Astrocyte of the spinal cord (primary cell): ENCODE measurements at places on chromosomes 1 and 21.

DNA sequence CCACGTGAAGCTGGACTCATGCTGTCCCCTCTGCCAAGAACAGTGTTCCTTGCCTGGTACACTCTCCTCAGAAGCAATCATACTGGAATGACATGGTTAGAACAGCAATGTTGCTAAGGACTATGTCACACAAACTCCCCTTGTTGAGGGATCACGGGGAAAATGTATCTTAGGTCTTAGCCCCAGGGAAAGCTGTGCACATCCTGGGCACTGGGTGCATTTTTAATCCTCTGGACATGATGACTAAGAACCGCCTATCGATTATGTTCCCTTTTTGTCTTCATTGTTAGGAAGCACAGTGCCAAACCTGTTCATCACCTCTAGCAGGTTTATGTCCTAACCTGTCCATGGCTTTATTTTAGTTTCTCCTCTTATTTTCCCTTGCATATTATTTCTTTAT lies 115.1 kb downstream of the HIVEP3 start:
- DNase-seq = no peak

GRCh38 chr1:203569490-203570318 lies 56.9 kb upstream of the ATP2B4 start:
- DNase-seq = peak; percentile 8

DNA sequence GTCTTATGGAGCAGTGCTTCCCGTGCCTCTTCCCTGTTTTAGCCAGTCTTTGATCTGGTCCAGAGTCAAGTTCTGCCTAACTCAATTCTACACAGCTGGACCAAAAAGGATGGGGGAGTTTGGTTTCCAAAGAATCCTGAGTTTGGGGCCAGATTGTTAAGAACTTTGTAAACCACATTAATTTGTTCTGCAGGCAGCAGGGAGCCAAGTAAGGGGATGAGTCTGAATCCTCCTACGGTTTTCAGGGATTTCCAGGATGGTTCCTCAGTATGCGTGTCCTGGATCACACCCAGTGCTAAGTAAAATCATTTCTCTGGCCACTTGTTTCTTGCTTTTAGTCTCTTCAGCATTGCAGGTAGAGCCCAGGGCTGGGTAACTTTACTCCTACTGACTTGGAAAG lies 26.1 kb upstream of the GJA5 start:
- DNase-seq = no peak

DNA sequence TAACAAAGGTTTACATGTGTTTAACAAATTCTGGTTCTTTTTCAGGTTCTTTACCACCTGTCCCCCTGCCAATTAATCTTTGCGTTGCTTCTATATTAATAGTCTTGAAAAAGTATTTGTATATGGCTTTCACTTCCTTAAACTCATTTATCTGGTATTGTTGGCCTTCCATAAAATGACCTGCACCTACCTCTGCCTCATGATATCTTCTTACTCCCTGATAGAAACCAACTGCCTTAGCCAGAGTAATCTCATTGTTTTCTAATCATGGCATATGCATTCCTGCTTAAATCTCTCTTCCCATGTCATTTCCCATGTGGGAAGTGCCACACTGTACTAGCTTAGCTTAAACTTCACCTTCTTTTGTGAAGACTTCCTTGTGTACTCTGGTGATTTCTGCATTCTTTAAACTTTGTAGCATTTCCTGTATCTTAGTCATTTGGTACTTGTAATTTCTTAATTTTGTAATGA lies 8.7 kb downstream of the SMG7 start:
- no peak for DNase-seq

DNA sequence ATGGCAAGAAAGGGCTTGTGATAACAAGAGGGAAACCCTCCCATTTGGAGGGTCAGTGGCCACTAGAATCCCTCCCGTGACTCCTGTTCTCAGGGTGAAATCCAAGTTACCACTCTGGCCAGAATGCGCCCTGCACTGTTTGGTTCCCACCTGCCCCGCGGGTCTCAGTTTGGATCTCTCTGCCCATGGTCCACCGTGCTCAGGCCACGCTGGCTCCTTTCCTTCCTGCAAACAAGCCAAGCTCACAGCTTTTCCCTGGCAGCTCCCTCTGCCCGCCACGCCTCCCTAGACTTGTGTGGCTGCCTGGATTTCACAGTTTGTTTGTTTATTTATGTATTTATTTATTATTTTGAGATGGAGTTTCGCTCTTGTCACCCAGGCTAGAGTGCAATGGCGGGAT lies 179.5 kb upstream of the VAMP3 start:
- no peak for DNase-seq

DNA sequence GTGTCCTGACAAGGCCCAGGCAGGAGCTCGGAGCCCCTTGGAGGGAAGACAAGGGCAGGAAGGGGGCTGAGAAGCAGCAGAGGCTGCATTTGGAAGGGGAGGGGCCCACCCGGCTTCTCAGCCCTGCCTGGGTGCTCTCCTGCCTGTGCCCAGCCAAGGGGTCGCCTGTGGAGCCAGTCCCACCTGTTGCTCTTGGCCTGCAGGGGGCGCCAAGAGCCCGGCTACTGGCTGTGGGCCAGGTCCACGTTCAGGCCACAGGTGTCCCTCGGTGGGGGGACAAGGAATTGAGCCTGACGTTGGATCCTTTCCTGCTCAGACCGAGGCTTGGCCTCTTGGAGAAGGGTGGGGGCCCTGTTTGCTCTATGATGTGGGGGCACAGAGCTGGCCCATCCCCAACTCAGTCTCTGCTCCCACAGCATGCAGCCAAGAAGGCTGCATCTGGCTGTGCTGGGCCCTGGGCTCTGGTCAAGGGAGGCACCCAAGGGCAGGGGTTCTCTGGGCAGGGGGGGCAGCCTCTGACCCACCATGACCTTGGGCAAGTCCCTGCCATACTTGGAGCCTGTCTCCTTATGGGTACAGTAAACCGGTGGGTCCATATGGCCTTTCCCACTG lies 10.9 kb downstream of the WNT4 start:
- no peak for DNase-seq

DNA sequence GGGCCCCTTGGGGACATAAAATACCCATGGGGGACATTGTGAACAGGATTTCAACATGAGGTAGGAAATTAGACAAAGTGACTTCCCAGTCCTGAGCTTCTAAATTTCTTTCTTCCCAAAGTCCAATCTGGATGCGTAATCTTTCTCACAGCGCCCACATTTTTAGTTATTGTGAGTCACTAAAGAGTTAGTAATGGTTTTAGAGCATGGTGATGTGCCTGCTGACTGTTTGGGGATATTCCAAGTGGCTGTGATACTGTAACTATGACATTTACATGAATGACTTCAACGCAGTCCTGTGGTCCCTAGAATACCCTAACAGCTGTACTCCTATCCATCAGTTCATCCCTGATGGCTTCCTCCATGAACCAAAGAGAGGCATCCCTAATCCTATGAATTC lies 224.0 kb upstream of the COA6 start:
- peak; percentile 48 for DNase-seq

DNA sequence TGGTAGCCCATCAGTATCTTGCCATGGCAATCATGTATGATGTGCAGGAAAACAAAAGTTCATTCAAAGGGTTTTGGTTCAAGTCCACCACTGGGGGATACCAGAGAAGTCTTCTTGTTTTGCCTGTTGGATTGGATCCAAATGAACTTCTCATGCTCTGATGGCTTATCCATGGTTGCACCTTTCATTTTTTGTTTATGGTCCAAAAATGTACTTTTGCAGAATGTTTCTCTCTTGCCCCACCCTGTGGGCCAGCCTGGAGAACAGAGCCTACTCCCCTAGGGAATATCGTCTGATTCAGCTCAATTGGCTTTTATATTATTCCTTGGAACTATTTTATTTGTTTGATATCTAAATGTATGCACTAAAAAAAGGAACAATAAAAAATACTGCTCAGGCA lies 20.1 kb upstream of the CLCA1 start:
- DNase-seq = no peak

DNA sequence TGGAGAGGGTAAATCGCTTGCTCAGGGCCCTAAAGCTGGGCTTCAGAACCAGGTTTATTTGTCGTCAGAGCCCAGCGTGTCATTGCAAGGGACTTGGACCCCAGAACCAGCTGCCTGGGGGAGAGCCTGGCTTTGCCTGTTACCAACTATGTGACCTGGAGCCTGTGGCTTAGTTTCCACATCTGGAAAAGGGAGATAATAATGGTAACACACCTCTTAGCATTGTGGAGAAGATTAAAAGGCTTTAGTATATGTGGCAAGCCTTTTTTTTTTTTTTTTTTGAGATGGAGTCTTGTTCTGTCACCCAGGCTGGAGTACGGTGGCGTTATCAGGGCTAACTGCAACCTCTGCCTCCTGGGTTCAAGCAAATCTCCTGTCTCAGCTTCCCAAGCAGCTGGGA lies 12.5 kb downstream of the CD52 start:
- DNase-seq = no peak

GRCh38 chr1:182662121-182662890 lies 22.1 kb downstream of the RGS8 start:
- no peak for DNase-seq

- no peak for DNase-seq
These were observed 97.5 kb upstream of the KCNE2 start for GRCh38 chr21:34266351-34266750.

- no peak for DNase-seq
These were observed 248.8 kb upstream of the FOXD3 start for GRCh38 chr1:63073309-63074306.

DNA sequence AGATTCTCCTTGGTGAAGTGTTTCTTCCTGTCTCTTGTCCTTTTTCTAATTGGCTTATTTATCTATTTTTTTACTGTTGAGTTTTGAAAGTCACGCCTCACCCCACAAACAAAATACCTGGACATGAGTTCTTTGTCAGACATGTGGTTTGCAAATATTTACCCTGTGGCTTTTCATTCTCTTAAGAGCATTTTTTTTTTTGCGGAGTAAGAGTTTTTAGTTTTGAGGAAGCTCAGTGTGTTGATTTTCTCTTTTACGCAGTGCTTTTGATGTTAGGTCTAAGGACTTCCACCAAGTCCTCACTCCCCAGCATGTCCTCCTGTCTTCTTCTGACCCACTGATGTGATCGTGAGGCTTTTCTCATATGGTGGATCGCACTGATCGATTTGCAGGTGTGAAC lies 7.6 kb downstream of the DFFB start:
- no peak for DNase-seq

GRCh38 chr1:222370081-222370912 lies 177.6 kb downstream of the HHIPL2 start:
- peak; percentile 91 for DNase-seq

DNA sequence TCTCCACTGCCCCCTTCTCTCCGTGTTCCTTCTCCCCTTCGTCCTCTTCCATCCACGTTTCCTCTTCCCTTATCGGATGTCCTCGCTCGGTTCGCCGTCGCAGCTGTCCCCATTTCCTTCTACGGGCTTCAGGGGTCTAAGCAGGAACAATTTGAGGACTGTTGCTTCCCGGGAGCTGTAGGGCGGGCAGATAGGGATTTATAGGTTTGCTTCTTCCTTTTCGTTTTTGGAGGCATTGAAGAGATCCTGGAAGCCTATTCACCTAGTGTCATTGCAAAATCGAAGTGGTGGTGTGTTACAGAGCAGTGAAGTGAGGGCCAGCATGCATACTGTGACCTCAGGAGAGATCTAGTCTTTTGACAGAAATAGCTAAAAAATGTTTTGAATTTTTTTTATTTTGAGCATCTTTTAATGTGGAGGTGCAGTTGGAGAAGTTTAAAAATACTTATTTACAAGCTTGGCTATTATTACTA lies 897 bp downstream of the ZYG11B start:
- DNase-seq = peak; percentile 16

- no peak for DNase-seq
These were observed 8.6 kb downstream of the E2F2 start for GRCh38 chr1:23522244-23522982.

DNA sequence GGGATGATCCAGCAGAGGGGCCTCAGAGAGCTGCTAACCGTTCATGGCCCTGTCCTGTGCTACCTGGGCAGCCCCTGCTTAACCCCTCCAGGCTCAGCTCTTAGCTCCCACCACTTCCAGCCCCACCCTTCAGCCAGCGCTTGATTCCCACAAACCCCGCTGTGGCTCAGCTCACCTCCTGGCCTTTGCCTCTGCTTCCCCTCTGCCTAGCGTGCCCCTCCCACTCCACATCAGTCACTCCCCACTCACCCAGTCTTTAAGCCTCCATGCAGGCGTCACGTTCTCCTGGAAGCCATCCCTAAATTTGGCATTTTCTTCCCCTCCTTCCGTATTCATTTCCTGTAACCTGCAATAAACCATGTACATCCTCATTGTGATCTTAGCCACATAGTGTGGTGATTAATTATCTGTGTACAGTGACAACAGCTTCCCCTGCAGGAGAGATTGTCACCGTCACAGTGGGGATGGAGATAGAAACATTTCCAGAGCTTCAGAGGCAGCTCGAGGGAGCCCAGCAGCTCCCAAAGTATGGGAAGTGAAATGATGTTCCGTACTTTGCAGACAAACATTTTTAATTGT lies 65.5 kb downstream of the EPHB2 start:
- no peak for DNase-seq

DNA sequence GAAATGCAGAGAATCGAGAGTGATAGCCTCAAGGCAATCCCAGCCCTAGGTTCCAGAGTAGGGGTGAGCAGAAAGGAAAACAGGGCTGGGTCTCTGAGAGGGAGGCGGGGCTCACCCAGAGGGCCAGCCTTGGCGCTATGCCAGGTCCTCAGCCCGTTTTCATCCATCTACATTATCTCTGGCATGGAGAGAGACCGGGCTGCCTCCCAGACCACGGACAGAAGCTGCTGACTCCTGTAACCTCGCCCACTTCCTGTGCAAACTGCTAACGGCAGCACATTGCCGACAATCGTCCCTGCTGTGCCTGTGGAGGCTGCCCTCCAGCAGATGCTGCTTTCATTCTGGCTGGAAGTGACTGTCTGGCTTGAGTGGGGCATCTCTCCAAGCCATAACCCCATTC lies 569.1 kb downstream of the NPHP4 start:
- DNase-seq = no peak

- no peak for DNase-seq
These were observed 624 bp downstream of the RIPK4 start for GRCh38 chr21:41765973-41766882.

DNA sequence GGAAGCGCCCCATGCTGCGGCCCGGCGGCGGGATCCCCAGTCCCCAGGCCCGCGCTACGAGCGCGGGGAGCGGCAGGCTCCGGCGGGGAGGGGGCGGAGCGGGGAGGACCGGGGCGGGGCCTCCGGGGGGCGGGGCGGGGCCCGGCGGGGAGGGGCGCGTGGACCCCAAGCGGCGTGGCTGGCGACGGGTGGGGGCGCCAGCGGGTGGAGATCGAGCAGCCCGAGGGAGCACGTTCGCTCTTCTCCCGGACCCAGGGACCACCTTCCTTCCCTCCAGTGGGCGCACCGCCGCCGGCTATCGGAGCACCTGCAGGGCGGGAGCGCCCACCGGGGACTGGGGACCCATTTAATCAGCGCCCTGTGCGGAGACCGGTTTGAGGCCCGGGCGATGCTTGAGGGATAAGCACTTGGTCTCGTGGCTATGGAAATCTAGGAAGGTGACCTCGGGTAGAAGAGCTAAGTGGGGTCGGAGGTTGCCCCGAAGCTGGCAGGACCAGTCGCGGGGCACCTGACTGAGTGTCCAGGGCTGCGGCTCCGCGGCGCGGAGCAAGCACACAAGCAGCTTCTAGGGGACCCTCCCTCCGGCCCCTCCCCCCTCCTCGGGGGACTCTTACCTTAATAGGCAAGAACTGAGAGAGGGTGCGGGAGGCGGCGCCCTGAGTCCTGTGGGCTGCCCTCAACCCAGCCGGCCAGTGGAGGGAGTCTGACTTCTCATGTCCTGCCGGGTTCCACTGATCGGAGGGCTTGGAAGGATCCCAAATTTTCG lies at the start of gene TSPAN2:
TSPAN2 (minus strand) TSS at position 84 of the 766 bp plus-strand sequence; CDS start at position 13, 71 bp downstream.
- peak; percentile 49 for DNase-seq
